ENCODE measurements at places on chromosomes 5 and 9.

DNA sequence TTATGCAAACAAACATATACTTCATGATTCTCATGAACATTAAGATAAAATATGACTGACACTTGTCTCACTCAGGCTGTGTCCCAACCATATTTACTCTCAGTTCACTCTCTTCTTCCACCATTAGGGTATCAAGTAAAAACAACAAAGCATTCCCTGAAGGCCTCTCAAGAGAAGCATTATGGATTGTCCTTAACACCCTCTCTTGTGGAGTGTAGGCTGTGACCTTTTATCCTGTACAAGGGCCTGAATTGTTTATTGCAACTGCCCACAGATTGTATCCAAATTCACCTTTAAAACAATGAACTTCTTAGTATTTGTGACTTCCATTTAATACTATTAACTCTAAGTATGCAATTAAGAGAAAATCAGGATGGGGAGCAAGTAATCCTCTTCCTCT is 78.1 kb downstream of the RICTOR start:
- DNase-seq, result no peak

DNA sequence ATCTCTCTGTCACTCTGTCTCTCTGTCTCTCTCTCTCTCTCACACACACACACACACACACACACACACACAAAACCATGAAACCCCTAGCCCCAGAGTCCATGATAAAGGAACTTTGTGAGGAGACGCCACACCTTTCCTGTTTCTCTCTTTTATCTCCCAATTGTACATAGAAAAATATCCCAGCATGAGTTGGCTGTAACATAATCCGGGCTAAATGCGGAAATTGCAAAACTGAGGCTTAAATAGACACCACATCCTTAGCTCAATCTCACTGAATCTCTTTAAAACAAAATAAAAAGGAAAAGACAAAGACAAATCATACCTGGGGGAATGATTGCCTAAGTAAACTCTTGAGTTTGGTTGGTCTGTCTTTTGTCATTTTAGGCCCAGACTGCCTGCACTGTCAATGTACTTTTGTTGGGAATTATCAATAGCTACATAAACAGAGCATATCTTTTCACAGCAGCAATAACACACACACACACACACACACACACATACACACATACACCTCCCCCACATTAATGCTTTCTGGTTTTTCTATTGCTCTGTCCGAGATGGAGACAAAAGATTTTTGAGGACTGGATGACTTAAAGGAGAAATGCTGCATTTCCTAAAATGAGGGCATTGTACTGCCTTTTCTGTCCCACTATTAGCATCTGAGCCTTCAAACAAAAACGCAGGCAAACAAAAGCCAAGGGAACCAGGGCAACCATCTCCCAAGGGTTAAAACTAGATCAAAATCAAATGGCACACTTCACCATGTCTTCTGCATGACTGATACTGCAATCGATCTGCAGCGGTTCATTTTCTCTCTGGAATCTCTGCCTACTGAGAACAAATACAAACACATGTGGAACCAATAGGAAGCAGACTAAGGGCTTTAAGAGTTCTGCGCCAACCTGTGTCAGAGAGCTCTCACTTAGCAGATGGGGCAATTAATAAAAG is 321.5 kb downstream of the NFIB start:
- DNase-seq, result no peak

GRCh38 chr5:39022151-39022550 is 52.0 kb downstream of the RICTOR start:
- DNase-seq, result no peak

- DNase-seq, result peak; percentile 9
These were observed 173.9 kb upstream of the TNC start for GRCh38 chr9:115291841-115292240.

DNA sequence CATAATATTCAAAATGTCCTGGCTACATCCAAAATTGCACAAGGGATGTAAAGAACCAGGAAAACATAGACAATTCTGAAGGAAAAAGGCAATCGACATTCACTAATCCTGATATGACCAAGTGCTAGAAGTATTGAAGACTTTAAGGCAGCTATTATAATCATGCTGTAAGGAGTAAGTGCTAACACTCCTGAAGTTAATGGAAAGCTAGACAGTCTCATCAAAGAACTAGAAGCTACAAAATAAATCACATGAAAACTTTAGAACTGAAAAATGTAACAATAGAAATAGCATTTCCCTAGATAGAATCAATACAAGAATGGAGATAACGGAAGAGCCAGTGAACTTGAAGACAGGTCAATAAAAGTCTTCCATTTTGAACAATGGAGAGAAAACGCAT is 18.5 kb downstream of the FCN1 start:
- no peak for DNase-seq

GRCh38 chr9:17236147-17236546 is 101.3 kb downstream of the CNTLN start:
- no peak for DNase-seq

- DNase-seq, result peak; percentile 77
These were observed 66.8 kb upstream of the IL17B start for GRCh38 chr5:149445739-149446369.

Data from urothelium cell line (cell line).